Colonic mucosa (tissue), 4 donors: ENCODE measurements at places on chromosomes 3 and 15.

DNA sequence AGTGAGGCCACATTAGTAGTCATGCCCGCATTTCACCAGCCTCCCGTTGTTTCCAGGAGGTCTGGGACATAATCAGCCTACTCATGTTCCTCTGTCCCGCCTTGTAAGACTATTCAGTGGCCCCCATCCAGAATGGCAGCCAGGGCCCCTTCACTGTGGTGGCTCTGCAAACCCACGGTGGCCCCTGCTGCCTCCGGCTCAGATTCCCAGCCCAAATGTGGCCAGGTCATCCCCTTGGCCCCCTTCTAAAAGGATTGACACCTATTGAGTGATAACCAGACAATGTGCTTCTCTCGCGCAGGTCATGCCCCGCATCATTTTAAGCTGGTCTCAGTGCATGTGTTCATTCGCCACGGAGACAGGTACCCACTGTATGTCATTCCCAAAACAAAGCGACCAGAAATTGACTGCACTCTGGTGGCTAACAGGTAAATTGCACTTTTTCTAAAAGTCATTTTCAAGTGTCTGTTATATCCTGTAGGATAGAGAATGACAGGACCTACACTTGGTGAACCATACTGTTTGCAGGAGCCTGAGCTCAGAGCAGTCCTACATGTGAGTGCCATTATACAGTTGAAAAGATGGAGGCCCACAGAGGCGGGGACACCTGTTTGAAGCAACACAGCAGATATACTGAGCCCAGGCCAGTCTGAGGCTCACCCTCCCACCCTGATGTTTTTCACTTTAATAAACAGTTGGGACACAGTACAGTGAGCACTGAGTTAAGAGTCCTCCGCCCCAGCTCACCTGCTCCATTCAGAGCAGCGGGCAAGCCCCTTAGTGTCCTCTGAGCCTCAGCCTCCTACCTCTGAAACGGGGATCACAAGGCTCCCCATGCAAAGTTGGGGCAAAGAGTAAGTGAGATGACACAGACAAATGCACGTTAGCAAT lies 47.7 kb downstream of the PXYLP1 start:
- H3K27ac ChIP-seq: no peak overlapping the region
- H3K4me3 ChIP-seq: no peak overlapping the region
- H3K4me1 ChIP-seq: no peaks in the 10 kb centered on the region
- no peak for DNase-seq
- H3K27me3 ChIP-seq: no peaks in the 10 kb centered on the region

DNA sequence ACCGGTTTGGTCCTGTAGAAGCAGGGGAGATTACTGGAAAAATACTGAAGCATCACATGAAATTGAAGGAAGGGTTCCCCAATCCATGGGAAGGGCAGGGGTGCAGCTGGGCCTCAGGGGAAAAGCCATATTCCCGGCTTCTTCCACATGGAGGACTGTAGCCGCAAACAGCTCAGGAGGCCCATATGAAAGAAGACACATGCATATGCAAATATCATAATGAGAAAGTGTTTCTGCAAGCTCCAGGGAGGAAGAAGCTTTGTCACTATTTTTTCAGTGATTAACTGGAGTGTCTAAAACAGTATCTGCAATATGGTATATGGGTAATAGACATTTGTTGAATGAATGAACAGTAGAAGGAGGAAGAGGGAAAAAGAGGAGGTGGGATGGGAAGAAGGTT lies 19.1 kb downstream of the DPH3 start:
- H3K36me3 ChIP-seq: no peaks in the 10 kb centered on the region
- no peak overlapping the region for H3K27ac ChIP-seq
- no peak for DNase-seq
- no peak overlapping the region for H3K4me3 ChIP-seq
- no peaks in the 10 kb centered on the region for H3K4me1 ChIP-seq
- no peaks in the 10 kb centered on the region for H3K27me3 ChIP-seq

DNA sequence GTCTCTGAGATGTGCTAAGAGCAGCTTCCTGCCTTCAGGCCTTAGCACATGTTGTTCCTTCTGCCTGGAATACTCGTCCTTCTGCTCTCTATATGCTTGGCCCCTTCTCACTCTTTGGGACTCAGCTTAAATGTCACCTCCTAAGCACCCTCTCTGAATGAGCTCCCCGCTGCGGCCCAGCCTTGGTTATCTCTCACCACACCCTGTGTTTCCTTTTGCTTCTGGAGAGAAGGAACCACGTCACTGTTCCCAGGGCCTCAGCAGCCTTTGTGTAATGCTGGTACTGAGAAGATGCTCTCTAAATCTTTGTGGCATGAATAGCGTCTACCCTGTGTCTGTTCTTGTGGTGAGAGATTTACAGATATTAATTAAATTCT lies 2.2 kb downstream of the FAH start:
- no peak for DNase-seq
- H3K36me3 ChIP-seq: no peaks in the 10 kb centered on the region
- H3K27me3 ChIP-seq: no peaks in the 10 kb centered on the region

DNA sequence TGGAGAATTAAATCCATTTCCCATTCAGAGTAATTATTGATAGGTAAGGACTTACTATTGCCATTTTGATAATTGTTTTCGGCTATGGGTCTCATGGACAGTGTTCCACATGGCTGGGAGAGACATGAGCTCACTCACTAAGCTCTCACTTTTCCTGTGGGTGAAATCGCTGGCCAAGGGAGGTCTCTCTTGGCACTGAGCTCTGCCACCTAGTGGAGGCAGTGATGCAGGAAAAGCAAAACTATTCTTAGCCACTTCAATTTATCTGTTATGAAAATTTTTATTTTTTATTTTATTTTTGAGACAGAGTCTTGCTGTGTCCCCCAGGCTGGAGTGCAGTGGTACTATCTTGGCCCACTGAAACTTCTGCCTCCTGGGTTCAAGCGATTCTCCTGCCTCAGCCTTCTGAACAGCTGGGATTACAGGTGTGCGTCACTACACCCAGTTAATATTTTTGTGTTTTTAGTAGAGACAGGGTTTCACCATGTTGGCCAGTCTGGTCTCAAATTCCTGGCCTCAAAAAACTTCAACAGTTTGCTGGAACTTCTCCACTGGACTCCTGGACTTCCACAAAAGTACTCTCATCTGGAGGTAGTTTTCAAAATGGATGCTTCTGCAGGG lies 4.7 kb upstream of the RNF13 start:
- DNase-seq: peak; percentile 64
- H3K27ac ChIP-seq: no peak overlapping the region
- no peaks in the 10 kb centered on the region for H3K4me1 ChIP-seq
- H3K4me3 ChIP-seq: no peak overlapping the region
- H3K36me3 ChIP-seq: no peaks in the 10 kb centered on the region

DNA sequence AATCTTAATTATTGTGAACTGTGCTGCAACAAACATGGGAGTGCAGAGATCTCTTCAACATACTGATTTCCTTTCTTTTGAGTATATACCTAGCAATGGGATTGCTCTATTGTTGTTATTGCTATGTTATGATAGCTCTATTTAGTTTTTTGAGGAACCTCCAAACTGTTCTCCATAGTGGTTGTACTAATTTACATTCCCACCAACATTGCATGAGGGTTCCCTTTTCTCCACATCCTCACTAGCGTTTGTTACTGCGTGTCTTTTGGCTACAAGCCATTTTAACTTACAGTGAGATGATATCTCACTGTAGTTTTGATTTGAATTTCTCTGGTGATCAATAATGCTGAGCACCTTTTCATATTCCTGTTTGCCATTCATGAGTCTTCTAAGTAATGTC lies 45.5 kb upstream of the TNFSF10 start:
- no peak for DNase-seq
- H3K36me3 ChIP-seq: no peaks in the 10 kb centered on the region
- no peak overlapping the region for H3K4me3 ChIP-seq
- no peaks in the 10 kb centered on the region for H3K27me3 ChIP-seq

DNA sequence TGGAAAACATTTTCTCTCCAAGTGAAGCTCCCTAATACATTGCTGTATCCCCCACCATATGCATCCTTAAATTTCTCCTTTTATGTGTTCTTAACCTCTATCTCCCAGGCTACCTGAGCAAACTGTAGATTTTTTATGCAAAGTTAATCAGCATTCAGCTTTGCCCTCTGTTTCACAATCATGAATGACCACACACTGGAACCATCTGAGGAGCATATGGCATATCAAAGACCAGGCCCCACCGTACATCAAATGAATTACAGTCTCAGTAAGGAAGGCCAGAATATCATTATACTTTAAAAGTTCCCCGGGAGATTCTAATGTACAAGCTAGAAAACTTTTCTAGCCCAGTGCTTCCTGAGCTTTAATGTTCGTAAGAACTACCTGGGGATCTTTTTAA lies 115.5 kb upstream of the NECTIN3 start:
- no peak overlapping the region for H3K27ac ChIP-seq
- no peaks in the 10 kb centered on the region for H3K4me1 ChIP-seq
- no peak for DNase-seq
- no peaks in the 10 kb centered on the region for H3K27me3 ChIP-seq

DNA sequence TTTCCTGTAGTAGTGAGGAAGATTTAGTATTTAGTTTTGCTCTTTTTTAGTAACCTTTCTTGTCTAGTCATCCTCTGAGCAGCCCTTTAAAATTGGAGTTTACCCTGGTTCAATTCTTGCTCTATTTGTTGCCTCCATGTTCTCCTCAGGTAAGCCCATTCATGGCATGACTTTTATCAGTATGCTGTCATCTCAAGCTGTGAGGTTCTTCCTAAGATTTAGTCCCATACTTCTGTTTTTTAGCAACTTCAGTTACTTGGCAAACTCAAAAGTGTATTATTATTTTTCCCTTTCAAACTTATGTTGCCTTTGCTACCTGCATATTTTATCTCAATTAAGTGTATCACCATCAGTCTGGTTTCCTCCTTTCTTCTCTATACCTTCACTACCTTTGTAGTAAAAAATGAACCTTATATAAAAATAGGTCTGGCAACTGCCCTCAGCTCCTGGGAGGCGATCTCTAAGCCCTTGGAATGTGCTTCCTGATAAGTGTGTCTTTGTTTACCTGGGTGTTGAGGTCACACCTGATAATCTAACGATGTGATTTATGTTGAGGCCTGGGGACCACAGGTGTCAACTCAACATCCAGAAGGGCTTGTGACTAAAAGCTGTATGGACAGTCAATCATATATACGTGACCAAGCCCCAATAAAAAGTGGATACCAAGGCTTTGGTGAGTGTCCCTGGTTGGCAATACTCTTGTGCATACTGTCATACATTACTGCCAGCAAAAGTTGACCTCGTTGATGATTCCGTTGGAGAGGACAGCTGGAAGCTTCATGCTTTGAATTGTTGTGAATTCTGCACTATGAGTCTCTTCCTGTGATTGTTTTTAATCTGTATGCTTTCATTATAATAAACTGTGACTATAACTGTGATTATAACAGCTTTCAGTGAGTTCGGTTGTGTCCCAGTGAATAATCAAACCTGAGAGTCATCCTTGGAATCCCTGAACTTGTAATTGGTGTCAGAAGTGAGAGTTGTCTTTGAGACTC lies 3.9 kb downstream of the NSUN3 start:
- H3K27me3 ChIP-seq: no peaks in the 10 kb centered on the region
- H3K27ac ChIP-seq: no peak overlapping the region
- no peaks in the 10 kb centered on the region for H3K36me3 ChIP-seq
- peaks cover 19% of the 10 kb centered on the region for H3K4me1 ChIP-seq
- no peak overlapping the region for H3K4me3 ChIP-seq
- no peak for DNase-seq

DNA sequence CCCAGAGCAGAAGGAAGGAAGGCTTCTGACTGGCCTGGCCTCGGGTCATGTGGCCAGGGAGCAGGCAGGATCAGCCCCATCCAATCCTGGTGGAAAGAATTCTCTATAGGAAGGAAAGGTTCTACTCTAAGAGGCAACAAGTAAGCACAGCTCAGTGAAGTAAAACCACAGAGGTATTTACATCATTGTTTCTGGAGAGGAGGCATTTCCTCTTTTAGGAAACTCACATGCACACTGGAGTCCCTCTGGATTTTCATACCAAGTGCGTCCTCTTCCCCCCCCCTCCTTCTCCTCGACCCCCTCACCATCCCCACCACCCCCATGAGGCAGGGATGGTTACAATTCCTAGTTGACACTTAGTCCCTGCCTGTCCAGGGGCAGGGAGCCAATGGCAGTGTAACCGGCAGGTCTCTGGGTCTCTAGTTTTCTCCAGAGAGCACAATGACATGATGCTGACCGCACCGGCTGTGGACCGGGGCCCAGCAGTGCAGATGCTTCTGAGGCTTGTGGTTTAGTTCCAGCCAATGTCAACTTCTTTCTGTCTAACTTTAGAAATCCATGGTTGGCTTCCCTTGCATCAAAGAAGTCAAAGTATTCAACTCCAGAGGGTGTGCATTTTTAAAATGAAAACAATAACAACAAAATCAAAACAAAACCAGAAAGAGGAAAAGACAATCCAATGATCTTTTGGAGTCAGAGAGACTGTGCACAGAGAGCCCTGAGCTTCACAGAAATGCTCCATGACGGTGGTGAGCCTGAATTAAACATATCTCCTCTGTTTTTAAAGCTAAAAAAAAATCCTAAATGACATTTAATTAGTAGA lies 230.3 kb upstream of the TLE3 start:
- H3K27me3 ChIP-seq: no peaks in the 10 kb centered on the region
- no peak overlapping the region for H3K4me3 ChIP-seq

DNA sequence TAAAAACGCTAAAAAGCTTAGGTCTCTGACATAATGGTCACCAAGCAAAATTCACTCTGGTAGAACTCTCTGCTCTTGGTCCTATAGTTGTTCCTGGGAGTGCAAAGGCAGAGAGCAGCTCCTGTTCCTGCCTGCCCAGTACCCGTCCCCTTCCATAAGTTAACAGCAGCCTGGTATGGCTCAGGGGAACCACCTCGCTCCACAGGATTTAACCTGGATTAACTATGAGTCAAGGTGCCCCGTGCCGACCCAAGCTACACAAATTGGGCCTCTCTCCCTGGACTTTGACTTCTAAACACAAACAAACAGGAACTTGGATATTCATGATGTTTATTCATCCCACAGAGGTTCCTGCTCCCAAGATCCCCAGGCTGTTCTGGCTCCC lies 32.1 kb downstream of the SCAP start:
- peaks cover 7% of the 10 kb centered on the region for H3K4me1 ChIP-seq
- H3K4me3 ChIP-seq: no peak overlapping the region
- no peaks in the 10 kb centered on the region for H3K36me3 ChIP-seq

GRCh38 chr15:71242292-71242691 lies 127.0 kb downstream of the THSD4 start:
- H3K4me1 ChIP-seq: no peaks in the 10 kb centered on the region
- no peak for DNase-seq
- no peaks in the 10 kb centered on the region for H3K36me3 ChIP-seq
- no peak overlapping the region for H3K27ac ChIP-seq
- H3K4me3 ChIP-seq: no peak overlapping the region

DNA sequence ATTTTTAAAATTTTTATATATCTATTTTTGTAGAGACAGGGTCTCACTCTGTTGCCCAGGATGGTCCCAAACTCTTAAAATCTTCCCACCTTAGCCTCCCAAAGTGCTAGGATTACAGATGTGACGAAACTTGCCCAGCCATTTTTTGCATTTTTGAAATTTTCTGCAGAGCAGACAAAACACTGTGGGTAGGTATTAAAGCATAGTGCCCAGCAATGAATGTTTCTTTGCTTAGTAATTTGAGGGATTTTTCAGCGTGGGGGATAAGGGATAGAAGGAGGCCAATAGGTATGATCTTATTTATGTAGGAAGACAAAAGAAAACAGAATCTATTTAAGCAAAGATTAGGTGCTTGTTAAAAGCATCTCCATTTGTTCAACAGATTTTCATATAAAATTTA lies 446.8 kb upstream of the DPH6 start:
- no peaks in the 10 kb centered on the region for H3K36me3 ChIP-seq
- no peak overlapping the region for H3K4me3 ChIP-seq
- no peaks in the 10 kb centered on the region for H3K27me3 ChIP-seq
